ENCODE measurements at places on chromosomes 4 and X.
A peak's percentile ranks its signal among the peaks of the same experiment; 100 is the strongest.

GRCh38 chr4:25930731-25931354, 16.8 kb downstream of the SMIM20 start:
- DNase-seq = no peak

- peak; percentile 54 for DNase-seq
Measured at GRCh38 chr4:95362906-95363558, 185.7 kb downstream of the UNC5C start.

GRCh38 chr4:93016350-93016749, 712.6 kb downstream of the GRID2 start:
- DNase-seq = no peak

DNA sequence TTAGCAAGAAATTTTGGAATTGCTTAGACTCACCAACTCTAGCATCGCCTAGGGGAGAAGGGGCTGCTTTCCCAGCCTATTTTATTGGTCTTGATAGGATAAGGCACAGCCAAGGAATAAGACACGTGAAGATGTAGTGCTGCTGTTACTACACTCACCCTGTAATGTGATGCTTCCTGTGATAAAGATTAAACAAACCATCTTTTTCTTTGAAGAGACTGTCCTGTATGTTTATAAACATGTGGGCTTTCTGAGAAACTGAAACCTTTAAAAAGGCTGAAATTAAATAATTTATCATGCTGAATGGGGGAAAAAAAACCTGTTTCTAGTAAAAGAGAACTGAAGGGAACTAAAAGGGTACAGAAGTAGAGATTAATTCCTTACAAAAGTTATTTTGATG, 13.2 kb downstream of the TAPT1 start:
- no peak for DNase-seq

- DNase-seq = peak; percentile 52
Measured at GRCh38 chr4:54333657-54334056, 104.6 kb downstream of the PDGFRA start.

- no peak for DNase-seq
Measured at GRCh38 chr4:25104591-25104990, 55.7 kb downstream of the SEPSECS start.

DNA sequence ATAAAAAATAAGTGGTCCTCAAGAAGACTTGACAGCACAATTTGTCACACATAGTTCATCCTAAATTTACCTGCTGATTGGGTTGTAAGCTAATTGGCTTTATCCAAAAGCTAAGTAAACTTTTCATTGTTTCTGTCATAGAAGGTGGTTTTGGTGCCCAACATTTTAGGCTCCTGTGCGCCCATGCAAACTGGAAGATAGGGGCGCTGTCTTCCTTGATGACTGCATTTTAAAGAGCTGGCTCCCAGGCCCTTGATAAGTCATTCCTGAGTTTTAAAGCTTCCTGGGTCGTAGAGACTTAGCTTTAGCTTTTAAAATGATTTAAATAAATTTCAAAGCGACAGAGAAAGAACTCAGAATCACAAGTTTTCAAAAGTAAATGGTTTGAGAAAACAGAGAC, 625.4 kb upstream of the GALNT7 start:
- no peak for DNase-seq
